ENCODE measurements at places on chromosomes 1 and 21.

DNA sequence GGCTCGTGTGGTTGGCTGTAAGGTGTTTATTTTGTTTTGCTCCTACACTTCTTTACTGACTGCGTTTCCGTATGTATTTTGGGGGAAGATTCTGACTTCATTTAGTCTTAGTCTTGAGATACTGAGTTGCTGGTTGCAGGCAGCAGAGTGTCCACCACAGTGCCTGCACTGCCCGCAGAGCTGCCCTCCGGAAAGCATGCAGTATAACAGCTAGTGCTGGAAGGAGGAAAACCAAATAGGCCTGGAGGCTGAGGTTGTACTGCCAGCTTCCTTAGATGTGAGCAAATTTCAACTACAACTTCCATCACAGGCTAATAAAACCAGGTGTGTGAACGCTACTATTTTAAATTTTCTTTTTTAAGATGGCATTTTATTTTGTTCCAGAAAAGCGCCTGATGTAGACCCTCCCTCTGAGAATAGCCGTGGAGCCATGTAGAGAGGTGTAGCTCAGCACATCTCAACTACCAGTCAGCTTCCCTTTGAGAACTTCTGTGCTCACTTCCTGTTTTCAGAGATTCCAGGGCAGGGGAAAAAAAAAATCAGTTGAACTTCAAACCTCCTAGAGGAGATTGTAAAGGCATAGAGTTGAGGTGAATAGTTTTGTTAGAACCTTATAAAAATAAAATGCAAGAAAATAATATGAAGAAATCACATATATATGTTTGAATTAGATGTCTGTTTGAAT, 17.6 kb downstream of the LMO4 start:
- H3K27ac ChIP-seq: no peak overlapping the region
- H3K27me3 ChIP-seq: no peaks in the 10 kb centered on the region
- no peak for DNase-seq
- H3K4me1 ChIP-seq: no peaks in the 10 kb centered on the region

DNA sequence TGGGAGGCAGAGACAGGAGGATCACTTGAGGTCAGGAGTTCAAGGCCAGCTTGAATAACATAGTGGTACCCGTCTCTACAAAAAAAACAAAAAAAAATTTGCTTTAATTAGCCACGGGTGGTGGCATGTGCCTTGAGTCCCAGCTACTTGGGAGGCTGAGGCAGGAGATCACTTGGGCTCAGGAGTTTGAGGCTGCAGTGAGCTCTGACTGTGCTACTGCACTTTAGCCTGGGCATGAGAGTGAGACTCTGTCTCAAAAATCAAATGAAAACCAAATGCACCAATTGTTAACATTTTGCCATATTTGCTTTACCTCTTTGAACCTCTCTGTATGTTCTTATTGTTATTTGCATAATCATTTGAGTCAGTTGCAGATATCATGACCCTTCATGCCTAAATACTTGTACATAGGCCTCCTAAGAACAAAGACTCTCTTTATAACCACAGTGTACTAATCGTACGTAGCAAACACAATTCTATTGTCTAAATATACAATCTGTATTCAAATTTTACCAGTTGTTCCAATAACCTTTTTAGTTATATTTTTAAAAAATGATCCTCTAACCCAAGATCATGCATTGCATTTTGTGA, 8.5 kb upstream of the NID1 start:
- no peak overlapping the region for H3K4me3 ChIP-seq
- no peak overlapping the region for H3K27ac ChIP-seq
- no peaks in the 10 kb centered on the region for H3K36me3 ChIP-seq
- DNase-seq: no peak
- H3K4me1 ChIP-seq: peaks cover 2% of the 10 kb centered on the region

GRCh38 chr1:159012495-159012894, 2.8 kb downstream of the IFI16 start:
- peaks cover 59% of the 10 kb centered on the region for H3K4me1 ChIP-seq
- no peak overlapping the region for H3K4me3 ChIP-seq
- no peak overlapping the region for H3K27ac ChIP-seq
- no peaks in the 10 kb centered on the region for H3K36me3 ChIP-seq

GRCh38 chr1:215523128-215523861, 43.8 kb upstream of the KCTD3 start:
- H3K27ac ChIP-seq: no peak overlapping the region
- no peak for DNase-seq
- H3K4me1 ChIP-seq: no peaks in the 10 kb centered on the region
- no peaks in the 10 kb centered on the region for H3K27me3 ChIP-seq

GRCh38 chr1:117590273-117590925, 15.4 kb upstream of the TENT5C start:
- H3K27ac ChIP-seq: no peak overlapping the region
- DNase-seq: no peak
- no peaks in the 10 kb centered on the region for H3K27me3 ChIP-seq

- no peaks in the 10 kb centered on the region for H3K27me3 ChIP-seq
- no peak overlapping the region for H3K4me3 ChIP-seq
- DNase-seq: no peak
These were observed 5.7 kb upstream of the ACBD6 start for GRCh38 chr1:180507795-180508724.

Data from adrenal gland (tissue), 19 donors.